ENCODE measurements at places on chromosomes 3 and 15.
A peak's percentile ranks its signal among the peaks of the same experiment; 100 is the strongest.

DNA sequence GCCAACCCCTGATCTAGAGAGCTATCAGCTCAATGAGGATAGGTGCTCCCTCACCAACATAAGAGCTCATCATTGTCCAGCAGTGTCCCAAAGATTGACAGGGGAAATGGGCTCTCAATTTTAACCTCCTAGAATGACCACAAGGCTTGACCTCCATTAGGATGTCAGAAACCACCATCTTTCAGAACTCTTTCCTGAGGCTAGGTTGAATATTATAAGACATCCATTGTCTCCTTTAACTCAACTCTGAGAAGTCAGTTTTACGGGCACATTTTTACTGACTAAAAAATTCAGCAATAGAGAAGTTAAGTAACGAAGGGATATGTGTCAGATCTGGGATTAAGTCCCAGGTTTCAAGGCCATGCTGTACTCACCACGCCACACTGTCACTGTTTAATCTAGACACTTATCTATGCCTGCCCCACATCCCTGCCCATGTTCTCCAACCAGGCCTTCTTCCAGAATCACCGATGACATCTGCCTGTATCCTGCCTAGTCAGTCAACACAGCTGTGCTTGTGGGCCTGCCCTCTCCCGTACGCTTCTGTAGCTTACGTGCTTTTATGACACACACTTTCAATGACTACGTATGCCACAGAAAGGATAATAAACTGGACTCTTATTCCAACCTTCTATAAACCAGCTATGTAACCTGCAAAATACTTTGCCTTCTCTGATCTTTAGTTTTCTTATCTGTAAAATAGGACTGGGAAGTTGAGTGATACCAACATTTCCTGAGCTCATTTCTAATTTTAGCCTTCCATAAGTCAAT lies 17.1 kb upstream of the MUC13 start:
- DNase-seq, result no peak

DNA sequence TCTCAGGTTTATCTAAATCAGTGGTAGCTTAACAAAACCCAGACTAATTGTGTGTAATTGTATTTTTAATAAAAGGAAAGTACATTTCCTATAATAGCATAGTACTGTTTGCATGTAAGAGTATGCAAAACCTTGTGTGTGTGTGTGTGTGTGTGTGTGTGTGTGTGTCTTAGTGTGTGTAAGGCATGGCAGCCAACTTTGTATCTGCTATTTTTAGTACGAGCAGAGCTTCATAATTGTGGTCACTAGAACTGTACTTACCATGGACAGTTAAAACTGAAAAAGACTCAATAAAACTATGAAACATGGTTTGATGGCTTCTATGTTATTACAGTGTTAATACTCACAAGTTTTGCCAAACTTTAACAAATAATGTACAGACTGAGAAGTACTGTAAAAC lies 6.2 kb downstream of the P2RY1 start:
- no peak for DNase-seq

- no peak for DNase-seq
Observed at GRCh38 chr3:170196833-170197232, 15.3 kb upstream of the PHC3 start.

DNA sequence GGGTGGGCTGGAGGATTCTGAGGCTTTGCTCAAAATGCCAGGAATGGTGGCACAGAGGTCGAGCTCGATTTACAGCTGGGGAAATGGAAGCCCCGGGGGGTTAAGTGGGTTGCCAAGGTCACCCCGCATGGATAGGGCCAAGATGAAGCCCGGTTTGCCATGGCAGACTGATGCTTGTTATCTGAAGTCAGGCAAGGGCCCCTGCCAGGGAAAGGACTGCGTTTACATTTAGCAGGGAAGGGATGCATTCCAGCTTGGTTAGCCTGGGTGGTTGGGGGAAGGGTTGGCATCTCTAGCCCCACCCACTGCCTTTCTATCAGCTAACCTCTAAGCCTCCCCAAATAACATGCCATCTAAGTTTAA lies 79.0 kb downstream of the RPLP1 start:
- no peak for DNase-seq

DNA sequence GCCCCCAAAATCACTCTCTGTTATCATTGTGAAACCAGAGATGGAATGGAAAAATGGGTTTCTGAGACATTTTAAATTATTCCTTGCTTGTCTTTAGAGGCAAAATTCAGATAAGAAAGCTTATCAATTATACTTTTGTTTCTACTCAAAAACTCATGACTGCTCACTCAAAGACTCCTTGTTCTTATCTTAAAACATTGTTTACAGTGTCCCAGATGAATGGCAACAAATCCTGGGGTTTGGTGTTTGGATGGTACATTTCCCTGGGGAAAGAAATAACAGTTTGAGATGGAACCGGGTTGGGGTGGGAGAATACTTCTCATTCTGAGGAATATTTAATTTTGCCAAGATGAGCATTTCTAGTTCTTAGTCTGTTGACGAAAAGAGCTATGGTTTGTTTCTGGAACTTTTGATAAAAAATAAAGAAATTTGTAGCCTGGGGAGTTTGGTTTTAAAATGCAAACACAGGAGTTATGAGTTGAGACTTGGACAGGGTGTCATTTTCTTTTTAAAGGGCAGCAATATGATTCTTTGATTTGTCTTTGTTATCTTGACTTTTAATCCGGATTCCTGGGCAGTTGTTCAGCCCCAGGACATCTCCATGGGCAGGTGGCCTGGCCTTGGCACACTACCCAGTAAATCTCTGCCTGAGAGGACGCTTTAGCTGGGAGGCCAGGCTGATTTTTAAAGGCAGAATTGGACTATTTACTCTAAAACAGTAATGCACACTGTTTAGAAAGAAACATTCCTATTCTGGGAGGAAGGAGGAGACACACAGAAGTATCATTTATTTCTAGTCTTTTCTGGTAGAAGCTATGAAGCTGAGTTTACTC lies 32.4 kb downstream of the BTD start:
- no peak for DNase-seq

DNA sequence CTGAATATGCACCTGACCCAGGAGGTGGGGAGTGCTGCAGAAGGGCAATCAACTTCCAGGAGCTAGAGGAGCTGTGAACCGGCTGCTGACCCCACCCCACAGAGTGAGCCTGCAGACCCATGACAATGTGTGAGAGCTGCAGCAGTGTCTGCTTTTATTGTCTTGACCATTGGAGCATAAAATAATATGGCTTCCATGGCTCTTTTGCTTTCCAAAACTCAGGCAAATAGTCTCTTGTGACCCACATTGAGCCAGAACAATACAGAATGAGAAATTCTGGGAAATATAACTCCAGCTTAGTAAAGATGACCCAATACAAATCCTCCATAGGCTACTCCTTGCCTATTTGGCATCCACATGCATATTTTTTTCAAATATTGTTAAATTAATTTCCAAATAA lies 309.6 kb downstream of the PYDC2 start:
- DNase-seq, result no peak

- no peak for DNase-seq
Observed at GRCh38 chr3:49170744-49171118, 667 bp upstream of the KLHDC8B start.

DNA sequence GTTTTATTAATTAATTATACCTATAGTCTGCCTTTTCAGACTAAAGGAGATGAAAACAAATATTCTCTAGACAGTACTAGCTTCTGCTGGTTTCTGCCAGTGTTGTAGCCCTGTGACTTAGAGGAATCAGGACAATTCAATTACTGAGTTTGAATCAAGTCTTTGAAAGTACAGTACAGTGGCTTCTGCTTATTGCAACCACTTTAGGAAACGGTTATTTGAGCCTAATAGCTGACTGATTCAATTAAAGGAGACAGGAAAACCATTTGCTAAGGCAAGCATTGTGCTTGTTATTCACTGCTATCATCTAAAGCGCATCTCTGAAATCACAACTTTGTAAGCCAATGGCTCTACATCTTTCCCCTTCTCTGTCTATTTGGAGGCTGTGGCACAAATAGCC lies 90.1 kb upstream of the ARL6 start:
- DNase-seq, result no peak

GRCh38 chr15:86066174-86066834 lies 13.4 kb upstream of the AGBL1 start:
- no peak for DNase-seq

DNA sequence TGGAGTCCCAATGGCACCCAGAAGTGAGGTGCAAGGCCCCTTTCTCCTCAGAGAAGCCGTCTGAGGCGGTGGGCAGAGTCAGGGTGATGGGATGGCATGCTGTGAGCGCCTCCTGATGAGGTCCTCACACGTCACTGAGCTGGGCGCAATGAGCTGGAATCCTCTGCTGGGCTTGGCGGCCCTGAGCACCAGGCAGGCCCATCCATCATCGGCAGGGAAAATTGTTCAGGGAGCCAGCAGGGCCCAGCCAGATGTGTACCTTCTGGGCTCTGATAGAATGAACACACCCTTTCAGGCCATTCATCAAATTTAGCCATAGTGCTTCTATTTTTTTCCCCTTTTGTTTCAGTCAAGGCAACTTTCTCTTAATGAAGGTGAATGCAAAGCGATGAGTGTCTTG lies 43.7 kb downstream of the FAM3D start:
- no peak for DNase-seq

- peak; percentile 35 for DNase-seq
Observed at GRCh38 chr3:144816323-144816722, 844.7 kb downstream of the DIPK2A start.

DNA sequence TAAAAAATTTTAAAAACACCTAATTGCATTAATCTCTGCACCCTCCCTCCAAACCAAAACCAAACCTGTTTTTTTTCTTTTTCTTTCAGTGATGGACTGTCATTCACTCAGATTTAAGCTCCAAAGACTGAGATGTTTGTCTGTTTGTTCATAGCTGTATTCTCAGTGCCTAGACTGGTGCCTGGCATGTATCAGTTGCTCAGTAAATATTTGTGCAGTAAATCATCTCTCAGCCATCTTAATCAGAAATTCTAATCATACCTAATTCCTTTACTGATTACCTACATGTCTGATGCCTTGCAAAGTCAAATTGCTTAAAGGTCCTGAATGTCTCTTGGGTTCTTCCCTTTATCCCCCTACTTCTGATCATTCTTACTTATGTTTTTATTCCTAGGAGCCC lies 138.8 kb downstream of the ZNF609 start:
- no peak for DNase-seq

- DNase-seq, result no peak
Observed at GRCh38 chr15:88631464-88632028, 7.3 kb upstream of the ISG20 start.

DNA sequence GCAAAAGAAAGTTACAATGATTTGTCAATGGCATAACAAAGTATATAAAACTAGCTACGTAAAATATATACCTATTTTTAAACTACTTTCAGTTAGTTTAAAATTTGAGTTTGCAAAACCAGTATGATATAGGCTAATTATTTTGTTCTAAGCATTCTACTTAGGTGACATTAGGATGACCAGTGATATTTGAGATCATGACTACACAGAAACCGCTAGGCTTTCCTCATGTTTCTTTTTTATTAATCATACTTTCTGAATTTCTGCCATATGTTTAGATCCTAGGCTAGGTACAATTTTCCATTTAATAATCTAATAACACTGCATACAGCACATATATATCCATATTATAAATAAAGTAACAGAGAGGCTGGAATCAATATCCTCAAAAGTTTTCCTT lies 52.4 kb upstream of the XRN1 start:
- DNase-seq, result no peak

- DNase-seq, result no peak
Observed at GRCh38 chr15:59515190-59515589, 77.2 kb downstream of the FAM81A start.

- DNase-seq, result no peak
Observed at GRCh38 chr15:96402403-96402802, 71.9 kb downstream of the NR2F2 start.

- no peak for DNase-seq
Observed at GRCh38 chr3:116078561-116078960, 366.7 kb downstream of the LSAMP start.

GRCh38 chr15:101248274-101248673 lies 3.6 kb downstream of the CHSY1 start:
- no peak for DNase-seq

DNA sequence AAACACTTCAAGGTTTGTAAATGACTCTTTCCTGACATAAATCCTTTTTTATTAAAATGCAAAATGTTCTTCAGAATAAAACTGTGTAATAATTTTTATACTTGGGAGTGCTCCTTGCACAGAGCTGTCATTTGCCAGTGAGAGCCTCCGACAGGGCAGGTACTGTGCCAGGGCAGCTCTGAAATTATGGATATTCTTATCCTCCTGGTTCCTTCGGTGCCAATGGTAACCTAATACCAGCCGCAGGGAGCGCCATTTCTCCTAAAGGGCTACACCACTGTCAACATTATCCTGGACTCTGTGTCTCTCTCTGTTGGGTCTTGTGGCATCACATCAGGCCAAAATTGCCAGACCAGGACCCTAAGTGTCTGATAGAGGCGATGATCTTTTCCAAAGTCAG lies 33.0 kb downstream of the CHDH start:
- no peak for DNase-seq

DNA sequence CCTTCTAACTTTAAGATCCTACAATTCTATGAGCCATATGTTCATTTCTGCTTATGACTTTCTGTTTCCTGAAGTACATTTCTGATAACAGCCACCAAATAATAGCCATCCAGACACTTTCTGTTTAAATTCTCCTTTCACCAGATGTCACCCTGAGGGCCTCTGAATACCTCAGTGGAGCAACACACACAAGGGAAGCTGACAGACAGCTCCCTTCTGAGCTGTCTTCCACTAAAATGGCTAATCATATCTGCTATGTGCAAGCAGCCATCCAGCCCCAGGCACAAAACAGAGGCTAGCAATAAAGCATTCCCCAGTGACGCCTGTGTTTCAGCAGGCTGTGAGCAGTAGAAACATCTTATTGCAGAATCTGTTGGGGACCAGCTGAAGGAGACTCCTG lies 666.6 kb upstream of the UBE2E2 start:
- DNase-seq, result no peak

GRCh38 chr3:169628567-169628966 lies 34.9 kb downstream of the MECOM start:
- no peak for DNase-seq

GRCh38 chr15:37764733-37765191 lies 169.7 kb upstream of the TMCO5A start:
- DNase-seq, result peak; percentile 42
